PC-3 (cell line): ENCODE measurements at places on chromosomes 13 and 19.

- DNase-seq: peak; percentile 32
Measured at GRCh38 chr19:39676004-39676403, 20.3 kb downstream of the LGALS16 start.

DNA sequence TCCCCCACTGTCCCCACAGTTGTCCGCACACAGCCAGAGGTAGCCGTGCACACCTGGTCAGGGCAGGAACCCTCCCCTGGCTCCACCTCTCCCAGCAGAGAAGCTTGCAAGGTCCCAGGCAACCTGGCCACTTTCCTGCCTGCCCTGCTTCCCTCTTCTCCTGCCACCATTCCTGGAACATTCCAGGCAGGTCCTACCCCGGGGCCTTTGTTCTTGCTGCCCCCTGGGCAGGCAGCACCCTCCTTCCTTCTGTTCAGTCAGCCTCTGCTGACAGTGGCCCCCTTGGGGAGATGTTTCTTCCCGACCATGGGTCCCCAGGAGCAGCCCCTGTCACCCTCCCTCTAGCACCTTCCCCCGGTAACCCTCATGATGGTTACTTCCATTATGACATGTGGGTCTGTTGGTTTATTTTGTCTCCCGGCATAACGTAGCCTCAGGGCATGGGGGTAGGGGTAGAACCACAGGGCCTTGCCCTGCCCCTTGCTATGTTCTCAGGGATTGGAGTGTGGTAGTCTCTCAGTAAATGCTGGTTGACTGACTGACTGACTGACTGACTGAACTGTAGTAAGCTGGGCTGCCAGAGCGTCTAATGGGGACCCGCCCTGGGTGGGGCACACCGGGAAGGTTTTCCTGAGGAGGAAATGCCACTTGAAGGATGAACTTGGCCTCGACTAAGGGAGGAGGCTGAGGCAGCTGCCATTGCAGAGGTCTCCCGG is 10.8 kb downstream of the PAK4 start:
- DNase-seq: no peak

GRCh38 chr13:23432626-23433025 is 876 bp downstream of the SACS start:
- DNase-seq: no peak

DNA sequence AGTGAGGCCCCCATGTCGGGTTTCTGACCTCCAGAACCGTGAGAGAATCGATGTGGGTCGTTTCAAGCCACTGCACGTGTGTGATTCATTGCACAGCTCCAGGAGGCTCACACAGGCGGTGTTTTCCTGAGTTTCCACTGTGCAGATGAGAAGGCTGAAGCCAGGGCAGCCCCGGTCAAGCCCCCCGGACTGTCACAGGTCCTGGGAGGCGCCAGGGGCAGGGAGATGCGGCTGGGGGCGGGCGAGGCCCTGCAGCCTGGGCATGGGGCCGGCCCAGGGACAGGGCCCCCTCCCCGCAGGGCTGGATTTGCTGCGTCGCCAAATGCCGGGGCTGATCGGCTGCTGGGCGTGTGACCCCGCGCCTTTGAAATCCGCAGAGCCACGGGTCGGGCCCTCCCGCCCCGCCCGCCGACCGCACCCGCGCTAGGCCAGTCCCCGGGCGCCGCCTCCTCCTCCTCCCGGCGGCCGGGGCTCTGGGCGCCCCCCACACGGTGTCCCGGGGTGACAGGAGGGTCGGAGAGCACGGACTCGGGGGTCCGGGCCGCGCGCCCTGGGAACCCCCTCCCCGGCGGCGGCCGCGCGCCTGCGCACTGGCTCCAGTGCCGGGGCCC is 9.9 kb upstream of the MKNK2 start:
- no peak for DNase-seq

GRCh38 chr13:24649688-24650043 is 30.5 kb upstream of the ATP12A start:
- no peak for DNase-seq

- no peak for DNase-seq
Measured at GRCh38 chr13:100533588-100534041, 55.0 kb downstream of the GGACT start.

DNA sequence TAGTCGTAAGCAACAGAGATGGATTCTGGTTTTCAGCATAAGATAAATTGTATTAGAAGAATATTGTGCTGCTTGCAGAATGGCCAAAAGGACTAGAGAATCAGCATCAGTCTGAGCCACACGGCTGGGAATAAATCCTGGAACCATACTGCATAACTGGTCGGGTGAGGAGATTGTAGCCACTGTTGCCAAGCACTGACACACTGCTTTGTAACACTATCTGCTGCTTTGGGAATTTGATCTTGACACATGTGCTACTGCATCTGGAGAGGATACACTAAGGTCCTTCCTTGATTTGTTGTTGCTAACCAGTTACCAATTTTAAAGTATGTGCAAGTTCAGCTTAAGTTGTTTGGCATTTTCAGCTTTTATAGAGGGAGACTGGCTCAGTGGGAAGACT is 1.9 kb downstream of the HNRNPA1L2 start:
- peak; percentile 35 for DNase-seq

DNA sequence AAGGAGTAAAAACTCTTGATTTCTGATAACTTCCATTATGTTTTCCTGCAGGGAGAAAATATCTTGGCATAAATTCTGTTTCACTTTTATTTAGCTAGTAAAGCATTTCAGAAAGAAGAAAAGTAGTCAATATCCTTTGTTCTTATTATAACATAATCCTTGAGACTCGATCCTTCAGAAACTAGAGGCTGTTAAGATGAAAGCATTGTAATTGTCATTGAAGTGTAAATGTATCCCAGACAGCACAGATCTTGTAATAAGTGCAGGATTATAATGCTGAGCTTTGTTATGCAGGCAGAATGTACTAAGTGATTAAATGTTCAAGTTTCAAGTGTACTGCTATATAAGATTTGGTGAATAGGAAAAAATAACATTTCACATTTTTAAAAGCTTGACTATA is 225.2 kb upstream of the ATXN8OS start:
- DNase-seq: no peak

- peak; percentile 23 for DNase-seq
Measured at GRCh38 chr13:105037110-105037509, 1498.4 kb downstream of the EFNB2 start.

DNA sequence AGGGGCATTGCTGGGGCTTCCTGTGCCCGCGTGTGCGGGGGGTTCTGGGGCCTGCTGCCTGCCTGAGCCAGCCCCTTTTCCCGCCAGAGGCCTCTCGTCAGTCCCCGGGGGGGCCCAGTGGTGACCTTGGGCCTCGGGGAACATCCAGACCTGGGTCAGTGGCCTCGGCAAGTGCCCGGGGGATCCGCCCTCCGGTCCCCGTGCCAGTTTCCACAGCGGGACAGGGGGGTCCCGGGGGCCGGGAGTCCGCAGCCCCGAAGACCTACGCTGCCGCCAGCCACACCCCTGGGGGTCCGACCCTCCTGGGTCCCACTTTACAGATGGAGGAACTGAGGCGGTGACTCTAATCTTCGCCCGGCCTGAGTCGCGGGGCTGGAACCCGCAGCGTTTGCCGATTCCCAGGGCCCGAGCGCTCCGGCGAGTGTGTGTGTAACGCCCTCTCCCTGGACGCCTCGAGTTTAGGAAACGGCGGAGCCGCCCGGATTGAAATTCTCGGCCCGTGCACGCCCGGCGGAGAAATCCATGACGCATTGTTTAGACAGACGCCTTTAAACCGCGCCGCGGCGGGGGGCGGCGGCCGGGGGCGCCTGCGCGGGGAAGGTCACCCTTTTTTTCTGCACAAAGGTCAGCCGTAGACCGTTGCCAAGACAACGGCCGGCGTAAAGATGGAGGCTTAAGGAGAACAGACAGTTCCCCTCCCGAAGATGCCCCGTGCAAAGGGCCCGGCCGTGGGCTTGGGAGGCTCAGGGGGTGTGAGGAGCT is 39.3 kb downstream of the EFNA2 start:
- DNase-seq: peak; percentile 63

- DNase-seq: no peak
Measured at GRCh38 chr13:77781808-77782207, 84.3 kb downstream of the SLAIN1 start.

GRCh38 chr19:11304936-11305335 is 9.0 kb downstream of the TSPAN16 start:
- no peak for DNase-seq
